ENCODE measurements at places on chromosomes 4 and X.

- no peak for DNase-seq
Measured at GRCh38 chr4:152185786-152186550, 349.9 kb downstream of the FBXW7 start.

DNA sequence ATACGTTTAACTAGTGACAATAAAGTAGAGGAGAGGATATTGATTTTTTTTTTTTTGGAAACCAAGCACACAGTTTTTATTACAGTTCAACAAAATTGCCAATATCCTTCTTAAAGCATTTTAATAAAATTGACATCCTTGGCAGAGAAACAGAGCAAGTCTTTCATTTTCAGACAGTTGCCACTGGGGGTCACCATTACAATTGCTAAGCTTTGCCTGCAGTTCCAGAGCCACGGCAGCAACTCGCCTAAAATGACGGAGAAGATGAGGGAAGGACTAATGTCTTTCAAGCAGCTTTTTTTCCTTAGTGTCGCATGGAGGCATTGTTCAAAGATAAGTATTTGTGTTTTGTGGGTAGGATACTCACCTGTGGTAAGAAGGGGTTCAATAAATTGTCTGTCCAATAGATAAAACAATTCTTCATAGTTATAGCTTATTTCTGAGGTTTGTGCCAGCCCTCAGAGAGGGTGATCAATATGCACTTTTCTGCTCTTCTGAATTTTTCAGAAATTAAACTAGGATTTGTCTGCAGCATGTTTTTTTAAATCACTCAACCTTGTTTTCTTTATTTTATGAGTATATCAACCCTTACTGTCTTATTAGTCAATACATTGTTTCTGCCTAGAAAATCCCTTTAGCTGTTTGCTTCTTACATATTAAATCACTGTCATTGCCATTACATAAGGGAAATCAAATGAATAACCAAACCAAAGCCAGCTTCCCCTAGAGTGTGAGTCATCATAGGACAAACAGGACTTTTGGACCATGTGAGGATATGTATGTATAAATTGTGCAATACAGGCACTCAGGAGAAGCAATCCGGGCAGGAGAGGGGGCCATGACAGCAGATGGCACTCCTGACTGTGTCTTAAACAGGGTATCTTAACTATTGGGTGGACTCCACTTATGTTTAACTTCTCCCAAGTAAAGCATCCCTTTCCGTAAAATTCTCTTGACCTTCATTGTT lies 508.1 kb upstream of the ARX start:
- peak; percentile 25 for DNase-seq

GRCh38 chr4:109811707-109812106 lies 3.9 kb upstream of the GAR1 start:
- no peak for DNase-seq

GRCh38 chr4:56200275-56200674 lies 187.0 kb downstream of the AASDH start:
- DNase-seq = no peak
